ENCODE measurements at places on chromosomes 12 and 14.

- no peak for DNase-seq
Measured at GRCh38 chr14:75449036-75449435, 21.2 kb downstream of the JDP2 start.

GRCh38 chr14:23228812-23229211 lies 8.9 kb upstream of the RNF212B start:
- no peak for DNase-seq

DNA sequence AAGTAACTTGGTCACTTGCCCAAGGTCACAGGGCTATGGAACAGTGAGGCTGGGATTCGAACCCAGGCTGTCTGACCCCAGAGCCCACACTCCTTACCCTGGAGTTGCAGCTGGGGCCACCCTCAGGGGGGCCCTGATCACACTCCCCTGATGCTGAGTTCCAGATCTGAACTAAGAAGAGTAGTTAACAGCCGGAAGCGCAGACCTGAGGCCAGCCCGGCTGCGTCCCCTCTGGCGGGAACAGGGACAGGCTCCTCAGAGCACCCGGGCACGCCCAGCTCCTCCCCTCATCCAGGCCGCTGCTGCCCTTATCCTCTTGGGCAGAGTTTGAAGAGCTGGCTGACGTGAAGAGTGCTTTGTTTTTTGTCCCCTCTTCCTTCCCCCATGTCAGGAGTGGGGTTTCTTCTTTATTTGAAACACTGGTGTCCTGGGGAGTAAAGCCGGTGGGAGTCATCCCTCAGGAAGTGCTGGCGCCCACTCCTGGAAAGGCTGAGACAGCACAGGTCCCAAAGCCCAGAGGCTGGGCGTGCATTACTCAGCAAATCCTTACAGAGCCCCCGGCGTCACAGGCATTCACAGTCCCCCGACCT lies 8.7 kb downstream of the PHB2 start:
- peak; percentile 95 for DNase-seq

DNA sequence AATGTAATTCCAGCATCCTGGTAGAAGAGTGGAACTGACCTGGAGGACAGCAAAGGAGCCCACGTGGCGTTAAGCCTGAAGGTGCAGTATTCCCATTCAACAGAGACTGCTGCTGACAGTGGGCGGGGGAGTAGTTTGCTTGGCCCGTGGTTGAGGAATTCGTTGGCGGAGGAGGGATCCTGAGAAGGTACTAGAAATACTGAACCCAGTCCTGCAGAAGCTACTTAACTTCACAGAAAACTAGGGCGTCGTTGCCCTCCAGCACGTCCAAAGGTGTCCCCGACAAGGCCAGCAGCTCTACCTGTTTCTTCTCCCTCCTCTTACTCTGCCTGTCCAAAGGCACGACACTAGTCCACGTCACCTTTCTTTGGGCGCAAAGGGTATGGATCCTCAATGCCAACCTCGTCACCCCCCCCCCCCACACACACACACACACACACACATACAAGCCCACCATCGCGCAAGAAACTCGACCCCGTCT lies 303 bp downstream of the PUS7L start:
- no peak for DNase-seq
